ENCODE measurements at places on chromosomes 4 and X. TPM values are rescaled to one million over a fixed set of nuclear protein-coding genes. Genes with fewer than 3 reads are reported as not detected.

PASD1 gene
- total RNA-seq = not detected

CCKAR gene
- total RNA-seq = not detected

NXT2 gene
- total RNA-seq = 6.7 TPM

IBSP gene
- not detected for total RNA-seq

LGI2 gene
- total RNA-seq = 52.3 TPM

TEX13A gene
- total RNA-seq = not detected

FGA gene
- total RNA-seq = not detected

DSPP gene
- total RNA-seq = not detected

MAGEA1 gene
- total RNA-seq = not detected

PGM2 gene
- total RNA-seq = 24.2 TPM

DRP2 gene
- 0.57 TPM for total RNA-seq

FAT1 gene
- total RNA-seq = 75.5 TPM

CLDN2 gene
- total RNA-seq = not detected

NLRP2B gene
- total RNA-seq = not detected

RTL3 gene
- 1.7 TPM for total RNA-seq

TMSB15A gene
- total RNA-seq = 0.83 TPM

GIMD1 gene
- total RNA-seq = not detected

MEPE gene
- total RNA-seq = not detected

Data from posterior vena cava (tissue), 2 donors.